ENCODE measurements at places on chromosomes 2 and 18.

DNA sequence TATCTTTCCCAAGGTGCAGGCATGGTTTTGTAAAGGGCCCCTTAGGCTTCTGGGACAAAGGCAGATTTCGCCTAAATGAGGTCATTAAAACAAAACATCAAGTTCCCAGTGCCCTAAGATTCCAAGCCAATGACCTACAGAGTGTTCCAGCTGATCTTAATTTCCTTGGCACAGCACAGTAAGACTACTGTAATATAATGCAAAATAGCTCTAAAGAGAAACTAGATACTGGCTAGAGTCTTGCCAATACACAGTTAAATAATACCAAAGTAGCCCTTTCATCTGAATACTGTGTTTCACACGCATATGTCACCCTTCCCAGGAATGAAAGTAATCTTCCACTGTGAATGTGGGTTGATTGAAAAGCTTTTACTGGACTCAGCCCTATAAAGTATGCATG, 14.7 kb downstream of the GRB14 start:
- DNase-seq, result peak; percentile 59

DNA sequence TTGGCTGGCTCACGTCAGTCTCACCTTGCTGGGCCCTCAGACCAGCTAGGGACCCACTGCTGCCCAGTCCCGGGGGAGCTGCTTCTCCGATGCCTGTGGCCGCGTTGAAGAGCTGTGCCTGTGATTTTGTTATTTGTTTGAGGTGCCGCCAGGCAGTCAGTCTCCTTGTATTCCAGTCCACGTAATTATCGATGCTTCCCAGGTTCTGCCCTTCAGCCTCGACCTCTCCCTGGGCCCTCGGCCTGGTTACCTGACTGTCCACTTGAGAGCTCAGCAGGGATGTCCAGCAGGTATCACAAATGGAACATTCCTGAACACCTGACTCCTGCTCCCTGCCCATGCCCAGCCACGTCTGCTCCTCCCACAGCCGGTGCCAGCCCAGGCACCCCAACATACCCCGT, 195.9 kb upstream of the HS6ST1 start:
- no peak for DNase-seq

GRCh38 chr2:20222769-20223406, 2.0 kb downstream of the SDC1 start:
- no peak for DNase-seq

DNA sequence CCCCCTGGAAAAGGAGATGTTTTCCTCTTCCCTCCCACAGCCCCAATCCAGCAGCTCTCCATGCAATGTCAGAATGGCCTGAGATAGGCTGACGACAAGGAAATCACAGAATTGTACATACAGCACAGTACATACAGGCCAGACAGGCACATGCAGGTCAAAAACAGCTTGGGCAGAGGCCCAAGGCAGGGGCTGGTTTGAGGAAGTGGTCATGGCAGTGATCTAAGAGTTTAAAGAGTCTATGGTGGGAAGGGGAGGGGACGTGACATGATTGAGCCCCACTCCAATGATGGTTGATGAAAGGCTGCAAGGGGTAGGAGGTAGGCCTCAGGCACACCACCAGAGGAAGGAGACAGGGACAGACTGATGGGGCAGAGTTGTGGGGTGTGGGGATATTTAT, 4.3 kb downstream of the DCTN1 start:
- DNase-seq, result no peak

DNA sequence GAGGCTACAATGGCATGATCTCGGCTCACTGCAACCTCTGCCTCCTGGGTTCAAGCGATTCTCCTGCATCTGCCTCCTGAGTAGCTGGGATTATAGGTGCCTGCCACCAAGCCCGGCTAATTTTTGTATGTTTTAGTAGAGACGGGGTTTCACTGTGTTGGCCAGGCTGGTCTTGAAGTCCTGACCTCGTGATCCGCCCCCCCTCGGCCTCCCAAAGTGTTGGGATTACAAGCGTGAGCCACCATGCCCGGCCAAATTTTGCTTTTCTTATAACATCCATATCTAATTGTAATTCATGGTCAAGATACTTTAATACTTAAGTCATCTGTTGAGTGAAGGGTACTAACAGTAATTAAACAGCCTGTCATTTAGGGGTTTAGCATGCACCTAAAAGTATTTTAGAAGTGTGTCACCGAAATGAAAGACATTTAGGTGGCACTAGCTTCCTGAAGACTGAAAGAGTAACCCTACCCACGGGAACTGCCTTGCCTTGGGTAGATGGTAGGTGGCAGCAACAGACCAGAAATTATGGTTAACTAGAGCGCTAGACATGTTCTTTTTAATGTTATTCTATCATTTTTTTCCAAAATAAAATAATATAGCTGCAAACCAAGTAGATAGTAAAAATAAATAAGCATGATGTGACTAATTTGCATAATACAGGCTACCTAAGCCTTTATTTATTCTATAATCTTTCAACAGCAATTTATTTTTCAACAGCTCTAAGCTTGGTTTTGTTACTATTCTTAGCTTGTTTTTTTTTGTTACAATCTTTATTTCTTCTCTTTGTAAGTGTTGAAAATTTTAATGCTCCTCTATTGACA, 8.6 kb upstream of the ACYP2 start:
- peak; percentile 80 for DNase-seq

DNA sequence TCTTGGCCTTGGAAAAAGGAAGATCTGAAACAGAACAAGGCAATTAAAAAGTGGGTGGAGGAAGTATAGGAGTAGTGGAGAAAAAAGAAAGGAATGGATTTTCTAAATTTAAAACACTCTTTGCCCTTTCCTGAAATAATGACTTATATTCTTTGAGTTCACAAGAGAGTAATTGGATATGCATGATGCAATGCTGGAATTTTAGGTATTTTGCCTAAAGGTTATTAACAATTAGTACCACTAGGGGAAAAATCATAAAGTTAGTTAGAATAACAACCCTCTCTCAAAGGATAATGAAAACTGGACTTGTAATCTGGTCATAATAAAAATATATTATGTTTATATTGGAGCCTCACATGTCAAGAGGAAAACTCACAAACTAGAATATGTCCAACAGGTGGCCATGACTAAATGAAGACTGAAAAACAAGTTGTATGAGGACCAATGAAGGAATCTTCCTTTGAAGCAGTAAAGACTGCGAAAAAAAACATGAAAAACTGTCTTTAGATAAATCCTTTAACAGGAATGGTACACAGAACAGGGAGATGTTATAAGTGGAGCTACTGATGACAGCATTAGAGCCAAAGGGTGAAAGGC, 281.8 kb downstream of the NCKAP5 start:
- peak; percentile 19 for DNase-seq

- DNase-seq, result no peak
Measured at GRCh38 chr2:191148791-191149190, 2.0 kb downstream of the STAT4 start.

- no peak for DNase-seq
Measured at GRCh38 chr2:10522726-10523405, 74.7 kb upstream of the ODC1 start.

- DNase-seq, result peak; percentile 79
Measured at GRCh38 chr18:2958819-2959298, 54.1 kb downstream of the LPIN2 start.

DNA sequence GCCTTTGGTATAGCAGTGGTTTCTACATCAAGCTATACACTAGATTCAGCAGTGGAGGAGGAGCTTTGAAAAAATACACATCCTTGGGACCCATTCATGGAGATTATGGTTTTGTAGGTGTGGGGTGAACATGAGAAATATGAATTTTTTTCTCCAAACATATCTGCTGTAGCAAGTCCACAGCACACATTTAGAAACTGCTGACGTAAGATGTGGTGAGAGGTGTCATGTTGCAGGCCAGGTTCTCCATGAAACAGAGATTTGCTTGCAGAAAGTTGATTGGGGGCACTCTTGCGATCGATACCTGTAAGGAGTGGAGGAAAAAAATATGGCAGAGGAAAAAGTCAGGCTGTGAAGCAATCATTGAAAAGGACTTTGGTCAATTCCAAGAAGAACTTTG, 67.9 kb downstream of the FASTKD2 start:
- DNase-seq, result no peak

- no peak for DNase-seq
Measured at GRCh38 chr2:31967790-31968189, 43.0 kb downstream of the MEMO1 start.

- DNase-seq, result no peak
Measured at GRCh38 chr2:209619782-209620181, 151.8 kb upstream of the UNC80 start.

- DNase-seq, result no peak
Measured at GRCh38 chr18:35469725-35470124, 28.0 kb downstream of the INO80C start.

DNA sequence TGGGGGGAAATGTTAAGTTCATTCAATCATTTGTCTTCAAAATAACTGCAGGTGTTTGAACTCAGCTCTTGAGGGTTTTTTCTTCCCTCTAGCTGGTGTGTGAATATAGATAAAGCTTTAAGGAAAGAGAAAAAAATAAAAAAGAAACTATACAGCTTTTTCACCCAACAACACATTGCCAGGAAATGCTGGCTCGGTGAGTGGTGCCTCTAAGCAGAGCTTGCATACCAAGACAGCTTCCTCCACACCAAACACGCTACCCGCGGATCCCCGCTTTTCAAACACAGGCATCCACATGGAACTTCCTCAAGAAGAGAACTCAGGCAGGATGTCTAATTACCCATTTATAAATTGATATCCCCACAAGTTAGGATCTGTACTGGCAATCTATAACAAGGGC, 69.8 kb upstream of the TANK start:
- no peak for DNase-seq

DNA sequence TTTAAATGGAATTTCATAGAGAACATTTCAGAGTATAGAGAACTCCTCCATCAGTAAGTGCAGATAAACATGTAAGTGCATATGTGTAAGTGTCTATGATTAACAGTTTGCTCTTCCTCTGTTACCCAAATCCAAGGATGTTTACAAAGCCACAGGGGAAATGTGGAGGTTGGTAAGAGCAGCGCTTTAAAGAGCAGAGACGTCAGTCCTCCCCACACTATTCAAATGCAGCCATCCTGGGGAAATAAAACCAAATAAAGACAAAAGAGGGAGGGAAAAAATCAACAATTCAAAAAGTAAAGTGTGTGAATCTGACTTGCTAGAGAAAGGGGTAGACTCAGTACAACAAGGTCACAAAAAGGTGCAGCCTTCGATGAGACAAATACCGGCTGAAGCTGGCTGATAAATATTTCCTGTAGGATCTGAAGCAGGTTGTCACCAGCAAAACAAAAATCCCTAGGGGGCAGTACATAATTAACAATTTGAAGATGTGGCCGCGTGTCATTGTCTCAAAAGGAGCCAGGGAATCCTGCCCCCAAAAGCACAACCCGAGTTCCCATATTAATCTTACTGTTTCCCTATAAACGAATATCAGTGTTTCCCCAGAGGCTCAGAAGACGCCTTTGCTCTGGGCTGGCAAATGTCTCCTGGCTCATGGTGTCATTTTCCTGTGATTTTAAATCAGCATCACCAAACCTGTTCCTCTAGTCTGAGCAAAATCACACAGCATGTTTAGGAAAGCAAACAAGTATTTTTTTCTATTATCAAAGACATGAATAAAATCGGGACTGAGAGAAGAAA, 216.5 kb downstream of the CDCA7 start:
- peak; percentile 50 for DNase-seq

GRCh38 chr2:224263571-224264043, 138.3 kb downstream of the FAM124B start:
- DNase-seq, result peak; percentile 69

- no peak for DNase-seq
Measured at GRCh38 chr18:6939972-6940371, 177.6 kb downstream of the LAMA1 start.

DNA sequence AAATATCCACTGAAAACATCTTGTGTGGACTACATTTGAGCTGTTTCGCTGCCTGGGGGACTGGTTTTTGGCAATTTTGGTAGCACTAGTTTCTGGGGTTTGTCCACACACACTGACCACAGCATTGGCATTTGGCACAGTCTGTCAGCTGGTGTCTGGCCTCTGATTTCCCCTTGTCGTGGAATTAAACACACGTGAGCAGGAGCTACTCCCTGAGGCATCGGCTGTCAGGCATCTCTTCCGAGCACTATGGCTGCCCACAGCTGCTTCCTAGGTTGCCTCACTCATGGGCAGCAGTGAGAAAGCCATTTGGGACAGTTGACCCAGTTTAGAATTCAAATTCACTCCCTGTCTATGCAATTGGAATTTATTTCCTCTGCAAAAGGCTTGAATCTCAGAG, 46.8 kb upstream of the FZD5 start:
- no peak for DNase-seq

- DNase-seq, result peak; percentile 58
Measured at GRCh38 chr2:71792926-71793761, 339.8 kb downstream of the DYSF start.

- no peak for DNase-seq
Measured at GRCh38 chr2:168970711-168971233, 60.4 kb downstream of the ABCB11 start.

GRCh38 chr18:10285283-10285640, 169.2 kb upstream of the APCDD1 start:
- DNase-seq, result no peak

DNA sequence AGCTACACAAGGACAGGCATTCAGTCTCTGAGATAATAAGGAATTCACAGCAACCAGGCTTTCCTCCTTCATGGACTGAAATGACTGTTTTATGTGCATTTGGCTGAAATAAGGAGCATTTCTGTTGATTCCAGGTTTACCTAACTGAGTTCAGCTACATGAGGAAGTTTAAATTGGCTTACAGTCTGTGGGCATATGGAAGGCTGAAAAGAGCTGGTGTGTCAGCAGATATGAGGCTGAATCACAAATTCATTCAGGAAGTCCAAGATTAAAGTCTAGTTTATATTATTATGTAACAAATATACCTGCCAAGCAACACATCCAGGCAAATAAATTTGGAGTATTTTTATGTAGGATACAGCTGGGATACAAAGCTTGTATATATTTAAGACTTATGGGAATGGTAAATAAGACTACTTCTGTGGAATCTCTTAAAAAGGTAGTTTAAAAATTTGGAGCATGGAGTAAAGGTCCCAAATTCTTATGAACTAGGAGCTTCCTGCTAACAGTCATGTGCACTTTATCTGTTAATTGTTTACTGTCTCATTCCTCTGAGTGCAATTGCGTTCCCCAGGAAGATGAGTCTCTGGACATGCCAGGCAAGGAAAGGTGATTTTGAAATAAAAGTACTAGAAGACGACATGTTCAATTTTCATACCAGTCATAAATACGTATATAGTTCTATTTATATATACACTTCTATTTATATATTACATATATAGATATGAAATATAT, 53.0 kb downstream of the ZC3H8 start:
- DNase-seq, result peak; percentile 2

- no peak for DNase-seq
Measured at GRCh38 chr2:11797846-11798245, 51.4 kb downstream of the LPIN1 start.

- no peak for DNase-seq
Measured at GRCh38 chr2:102224824-102225739, 38.3 kb downstream of the IL1RL2 start.

- peak; percentile 96 for DNase-seq
Measured at GRCh38 chr2:176128982-176129796, at the start of gene HOXD8. TSS of gene HOXD8 (plus strand) at chr2:176129705. CDS start at chr2:176130367, 662 bp downstream.

GRCh38 chr2:95240556-95240955, 33.2 kb downstream of the ZNF892 start:
- DNase-seq, result no peak
